Sigmoid colon (tissue), 7 donors: ENCODE measurements at places on chromosomes 2 and 18. TPM values are rescaled to one million over a fixed set of nuclear protein-coding genes. Genes with fewer than 3 reads are reported as not detected.

Gene RHOB
- 924 TPM for total RNA-seq

- H3K27me3 ChIP-seq, result no peaks in the 10 kb centered on the region
- H3K27ac ChIP-seq, result no peak overlapping the region
- H3K4me3 ChIP-seq, result no peak overlapping the region
- no peak for DNase-seq
- H3K4me1 ChIP-seq, result no peaks in the 10 kb centered on the region
- H3K36me3 ChIP-seq, result no peaks in the 10 kb centered on the region
Measured at GRCh38 chr2:136347981-136348380, 230.0 kb upstream of the CXCR4 start.

DNA sequence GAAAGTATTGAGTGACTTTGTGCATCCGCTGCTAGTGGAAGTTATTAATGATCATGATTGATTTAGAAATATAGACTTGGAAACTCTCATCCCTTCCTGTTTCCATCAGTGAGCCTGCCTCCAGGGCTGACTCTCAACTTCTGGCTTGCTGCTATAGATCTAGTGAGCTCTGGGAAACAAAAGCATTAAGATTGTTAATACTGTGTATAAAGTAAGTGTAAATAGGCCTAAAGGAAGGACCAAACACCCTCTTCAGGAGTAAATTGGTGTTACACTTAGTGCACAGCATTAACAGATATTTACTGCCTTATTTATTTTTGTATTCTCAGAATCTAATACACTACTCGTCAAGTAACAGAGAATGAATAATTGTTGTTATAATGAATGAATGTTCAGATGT lies 285.6 kb downstream of the THSD7B start:
- no peak overlapping the region for H3K27ac ChIP-seq
- H3K4me3 ChIP-seq, result no peak overlapping the region
- H3K36me3 ChIP-seq, result no peaks in the 10 kb centered on the region
- H3K4me1 ChIP-seq, result no peaks in the 10 kb centered on the region
- no peaks in the 10 kb centered on the region for H3K27me3 ChIP-seq

GRCh38 chr2:66762761-66763160 lies 327.8 kb downstream of the MEIS1 start:
- no peaks in the 10 kb centered on the region for H3K4me1 ChIP-seq
- H3K36me3 ChIP-seq, result no peaks in the 10 kb centered on the region
- H3K27ac ChIP-seq, result no peak overlapping the region
- no peak for DNase-seq

DNA sequence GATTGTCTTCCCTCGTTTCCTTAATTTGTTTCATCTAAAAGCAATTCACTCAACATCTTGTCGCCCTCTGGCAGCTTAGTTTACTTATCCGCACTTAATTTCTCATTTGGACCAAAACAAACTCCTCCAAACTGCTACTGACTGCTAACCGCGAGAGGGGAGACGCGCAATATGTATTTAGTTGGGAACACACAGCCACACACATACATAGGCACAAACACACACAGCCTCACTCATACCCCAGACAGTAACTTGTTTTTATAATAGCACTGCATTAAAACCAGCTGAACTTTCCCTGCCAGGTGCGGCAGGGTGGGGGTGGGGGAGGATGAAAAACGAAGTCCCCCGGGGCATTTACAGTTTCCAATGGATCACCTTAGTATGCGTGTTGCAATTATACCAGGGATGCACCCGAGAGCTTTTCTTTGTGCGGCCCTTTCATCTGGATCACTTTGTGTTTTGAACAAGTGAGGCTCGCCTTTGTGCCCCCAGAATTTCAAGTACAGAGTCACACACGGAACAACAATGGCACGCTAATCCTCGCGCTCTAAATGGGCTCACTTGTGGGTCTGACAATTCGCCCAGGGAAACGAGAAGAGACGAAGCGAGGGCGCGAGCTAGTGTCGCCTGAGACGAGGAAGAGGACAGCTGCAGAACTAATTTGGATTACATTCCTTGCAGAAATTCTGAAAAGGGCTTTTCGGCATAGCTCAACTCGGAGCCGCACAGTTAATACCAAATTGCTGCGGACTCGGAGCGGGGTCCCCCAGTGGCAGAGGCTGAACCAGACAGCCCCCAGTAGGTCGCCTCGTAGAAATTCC lies 2.4 kb downstream of the ERBB4 start:
- H3K27ac ChIP-seq, result no peak overlapping the region
- no peak for DNase-seq
- H3K4me3 ChIP-seq, result peak overlapping the region; percentile 52
- H3K4me1 ChIP-seq, result peaks cover 20% of the 10 kb centered on the region
- H3K27me3 ChIP-seq, result peaks cover 32% of the 10 kb centered on the region

DNA sequence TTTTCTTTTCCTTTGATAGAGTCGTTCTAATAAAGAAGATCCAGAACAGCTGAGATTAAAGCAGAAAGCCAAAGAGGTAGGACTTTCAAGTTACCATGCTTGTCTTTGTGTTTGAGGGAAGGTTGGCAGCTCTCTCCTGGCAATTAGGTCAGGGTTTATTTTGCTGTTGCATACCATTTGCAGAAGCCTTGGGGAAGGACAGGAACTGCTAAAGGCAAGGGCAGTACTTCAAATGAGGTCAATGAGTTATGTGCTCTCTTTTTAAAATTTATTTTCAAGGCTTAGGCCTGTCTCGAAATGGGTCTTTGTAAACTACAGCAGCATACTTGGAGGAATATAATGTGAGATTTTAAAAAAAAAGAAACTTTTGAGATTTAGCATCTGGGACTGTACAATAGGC lies 108.9 kb downstream of the TAF4B start:
- DNase-seq, result no peak
- no peaks in the 10 kb centered on the region for H3K36me3 ChIP-seq
- H3K4me3 ChIP-seq, result no peak overlapping the region
- no peaks in the 10 kb centered on the region for H3K27me3 ChIP-seq
